CD4-positive, alpha-beta T cell treated with Interleukin-6 at 100 ng/mL for 8 hours (primary cell): ENCODE measurements at places on chromosomes 2 and 18.

DNA sequence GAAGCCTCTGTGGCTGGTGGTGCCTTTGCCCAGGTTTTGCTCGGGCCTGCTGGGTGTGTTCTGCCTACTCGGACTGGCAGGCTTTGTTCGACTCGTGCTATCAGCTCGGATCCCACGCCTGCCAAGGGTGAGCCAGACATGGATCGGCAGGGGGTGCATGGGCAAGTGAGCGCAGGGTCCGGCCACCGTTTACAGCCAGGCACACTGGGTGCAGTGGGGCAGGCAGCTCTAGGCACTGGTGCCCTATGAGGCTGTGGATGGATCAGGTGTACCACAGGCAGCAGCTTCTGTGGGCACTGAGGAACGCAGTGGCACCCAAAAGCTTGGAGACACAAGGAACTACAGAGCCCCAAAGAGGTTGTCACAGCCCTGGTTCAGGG, 25.6 kb downstream of the MARCHF7 start:
- DNase-seq: no peak

- DNase-seq: no peak
Measured at GRCh38 chr2:39568561-39569006, 97.1 kb upstream of the TMEM178A start.

DNA sequence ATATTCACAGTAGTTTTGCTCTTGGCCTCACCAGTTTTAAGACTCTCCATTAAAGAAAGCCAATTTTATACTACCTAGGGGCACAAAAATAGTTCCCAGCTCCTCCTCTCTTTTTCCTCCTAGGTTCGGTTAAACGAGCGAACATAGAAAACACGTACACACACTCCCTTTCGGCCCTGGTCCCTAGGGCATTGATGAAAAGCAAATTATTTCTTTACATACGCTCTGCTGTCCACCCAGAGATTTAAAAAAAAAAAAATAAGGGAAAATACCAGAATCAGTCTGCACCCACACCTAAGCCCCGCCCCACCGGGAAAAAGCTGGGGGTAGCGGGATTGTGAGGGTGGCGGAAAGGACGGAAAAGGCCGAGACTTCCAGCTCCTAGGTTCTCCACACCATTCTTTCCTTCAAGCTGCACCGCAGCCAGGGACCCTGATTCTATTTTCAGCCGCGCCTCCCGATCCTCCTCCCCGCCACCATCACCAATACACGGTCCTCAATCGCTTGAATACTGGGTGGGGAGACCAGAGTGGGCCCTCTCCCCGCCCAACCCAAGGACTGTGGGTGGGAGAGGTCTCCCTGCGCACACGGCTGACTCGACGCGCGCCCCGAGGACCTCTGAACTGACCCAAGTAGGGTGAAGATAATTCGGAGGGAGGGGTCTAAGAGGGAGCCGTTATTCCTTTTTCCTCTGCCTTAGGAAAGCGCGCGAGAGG, 769 bp downstream of the ATF2 start:
- peak; percentile 12 for DNase-seq

- no peak for DNase-seq
Measured at GRCh38 chr2:8534729-8535468, 147.0 kb upstream of the ID2 start.

GRCh38 chr2:68158134-68158447, 403 bp downstream of the PNO1 start:
- DNase-seq: no peak

DNA sequence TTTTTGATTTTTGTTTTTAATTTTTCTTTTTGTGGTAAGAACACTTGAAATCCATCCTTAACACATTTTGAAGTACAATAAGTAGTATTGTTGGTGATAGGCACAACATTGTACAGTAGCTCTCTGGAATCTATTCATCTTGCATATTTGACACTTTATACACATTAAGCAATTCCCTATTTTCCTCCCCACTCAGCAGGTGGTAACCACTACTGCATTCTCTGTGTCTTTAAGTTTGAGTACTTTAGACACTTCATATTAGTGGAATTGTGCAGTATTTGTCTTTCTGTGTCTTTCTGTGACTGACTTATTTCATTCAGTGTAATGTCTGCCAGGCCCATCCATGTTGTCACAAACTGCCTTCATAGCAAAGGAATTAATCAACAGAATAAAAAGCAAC, 471.7 kb upstream of the CDH20 start:
- DNase-seq: no peak

GRCh38 chr2:73717251-73717606, 19.9 kb downstream of the TPRKB start:
- no peak for DNase-seq

DNA sequence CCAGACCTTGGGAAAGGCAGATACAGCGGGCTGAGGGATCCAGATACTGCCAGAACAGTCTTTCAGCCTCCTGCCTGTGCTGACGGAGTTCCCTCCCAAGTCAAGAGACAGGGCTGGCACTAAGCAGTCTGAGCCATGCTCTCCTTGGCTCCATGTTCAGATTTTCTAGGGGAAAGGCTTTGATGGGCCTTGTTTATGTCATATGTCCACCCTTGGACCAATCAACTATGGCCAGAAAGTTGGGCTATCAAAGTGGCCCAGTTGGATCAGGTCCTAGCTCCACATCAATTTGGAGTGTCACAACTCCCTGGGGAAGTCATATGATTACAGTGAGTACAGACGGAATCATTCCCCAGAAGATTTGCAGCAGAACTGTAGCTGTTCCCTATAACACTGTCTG, 152.0 kb downstream of the GREB1L start:
- DNase-seq: no peak

DNA sequence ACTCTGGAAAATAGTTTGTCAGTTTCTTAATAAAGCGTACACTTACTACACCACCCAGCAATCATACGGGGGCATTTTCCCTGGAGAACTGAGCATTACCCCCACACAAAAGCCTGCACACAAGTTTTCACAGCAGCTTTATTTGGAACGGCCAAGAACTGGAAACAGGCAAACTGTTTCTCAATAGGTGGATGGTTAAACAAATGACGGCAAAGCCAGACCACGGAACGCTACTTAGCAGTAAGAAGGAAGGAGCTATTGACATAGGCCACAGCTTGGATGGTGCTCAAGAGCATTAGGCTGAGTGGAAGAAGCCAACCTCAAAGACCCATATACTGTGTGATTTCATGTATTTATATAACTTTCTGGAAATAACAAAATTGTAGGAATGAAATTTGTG, 9.0 kb downstream of the MALL start:
- DNase-seq: no peak

- DNase-seq: no peak
Measured at GRCh38 chr18:61917818-61918217, 25.0 kb upstream of the RNF152 start.

DNA sequence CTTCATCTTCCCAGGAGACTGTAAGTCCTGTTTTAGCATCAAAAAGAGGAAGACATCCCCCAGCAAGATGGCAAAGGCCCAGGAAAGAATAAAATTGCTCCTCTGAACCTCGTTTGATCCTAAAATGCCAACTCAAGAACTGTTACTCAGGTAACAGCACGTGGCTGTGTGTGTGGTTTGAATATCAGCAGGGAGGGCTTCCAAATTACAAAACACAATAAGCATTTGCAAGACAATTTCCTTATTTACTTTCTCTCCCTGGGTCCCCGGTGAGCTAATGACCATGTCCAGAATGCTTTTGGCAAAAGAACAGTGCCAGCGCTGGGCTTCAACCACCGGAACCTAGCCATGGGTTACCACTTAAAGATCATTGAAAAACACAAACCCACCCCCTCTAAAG, 163.6 kb downstream of the C1D start:
- no peak for DNase-seq

- DNase-seq: no peak
Measured at GRCh38 chr2:85130407-85130806, 2.8 kb upstream of the TCF7L1 start.

DNA sequence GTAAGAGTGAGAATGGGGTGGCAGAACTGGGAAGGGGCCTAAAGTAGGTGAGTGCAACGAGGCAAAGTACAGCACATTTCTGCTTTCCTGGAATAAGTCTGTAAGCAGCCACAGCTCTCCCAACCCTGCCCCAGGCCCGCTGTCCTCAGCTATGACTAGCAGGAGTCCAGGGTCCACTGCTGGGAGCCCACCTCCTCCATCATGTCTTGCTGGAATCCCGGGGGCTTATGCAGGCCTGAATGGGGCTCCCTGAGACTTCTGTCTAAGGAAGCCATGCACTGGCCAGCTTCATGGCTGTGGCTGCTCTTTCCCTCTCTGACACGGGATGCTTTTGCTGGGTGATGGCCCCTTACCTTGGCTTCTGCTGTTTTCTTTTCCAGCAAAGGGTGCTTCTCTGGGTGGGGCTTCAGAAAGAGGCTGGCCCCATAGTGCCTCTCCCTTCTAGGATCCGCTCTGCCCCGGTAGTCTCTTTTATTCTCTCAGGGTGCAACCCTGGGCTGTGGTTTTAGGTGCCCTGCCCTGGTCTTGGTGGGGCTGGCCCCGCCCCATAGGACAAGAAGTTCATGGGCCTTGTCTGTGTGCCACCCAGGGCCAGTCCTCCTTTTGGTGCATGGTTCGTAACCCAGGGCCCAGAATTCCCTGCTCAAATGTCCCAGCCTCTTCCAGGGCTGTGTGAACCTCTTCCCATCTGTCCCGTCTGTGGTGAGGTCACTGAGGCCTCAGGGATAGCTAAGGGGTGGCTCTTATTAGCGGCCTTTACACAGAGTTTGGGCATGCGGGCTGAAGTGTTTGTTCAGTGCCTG, 33.8 kb upstream of the POLE4 start:
- DNase-seq: no peak

DNA sequence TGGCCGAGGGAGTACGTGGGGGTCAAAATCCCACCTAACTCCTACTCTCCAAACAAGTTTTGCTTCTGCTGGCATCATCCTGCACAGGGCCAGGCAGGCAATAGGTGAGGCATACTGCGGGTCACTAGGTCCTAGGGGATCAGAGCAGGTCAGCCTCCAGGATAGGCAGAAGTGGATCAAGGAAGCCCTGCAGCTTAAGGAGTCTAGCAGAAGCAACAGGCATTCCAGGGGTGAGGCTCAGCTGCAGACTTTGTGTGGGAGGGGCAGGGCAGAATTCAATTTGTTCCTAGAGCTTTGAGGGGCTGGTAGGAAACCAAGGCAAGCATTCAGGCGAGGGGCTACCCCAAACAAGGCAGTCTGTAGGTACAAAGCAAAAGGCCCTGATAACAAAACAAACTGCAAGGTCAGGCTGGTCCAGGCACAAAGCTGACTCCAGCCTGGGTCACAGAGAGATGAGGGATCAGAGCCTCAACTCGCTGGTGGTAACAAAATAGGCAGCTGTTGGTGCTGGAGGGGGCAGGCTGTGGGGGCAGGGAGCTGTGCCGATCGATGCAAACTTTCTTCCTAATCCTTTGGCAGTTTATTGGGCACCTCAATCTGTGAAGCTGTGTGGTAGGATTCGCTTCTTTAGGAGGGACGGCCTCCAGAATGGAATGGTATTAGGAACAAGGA, 101.4 kb upstream of the STPG4 start:
- DNase-seq: no peak

- DNase-seq: no peak
Measured at GRCh38 chr2:165697748-165698443, 96.2 kb downstream of the GALNT3 start.

DNA sequence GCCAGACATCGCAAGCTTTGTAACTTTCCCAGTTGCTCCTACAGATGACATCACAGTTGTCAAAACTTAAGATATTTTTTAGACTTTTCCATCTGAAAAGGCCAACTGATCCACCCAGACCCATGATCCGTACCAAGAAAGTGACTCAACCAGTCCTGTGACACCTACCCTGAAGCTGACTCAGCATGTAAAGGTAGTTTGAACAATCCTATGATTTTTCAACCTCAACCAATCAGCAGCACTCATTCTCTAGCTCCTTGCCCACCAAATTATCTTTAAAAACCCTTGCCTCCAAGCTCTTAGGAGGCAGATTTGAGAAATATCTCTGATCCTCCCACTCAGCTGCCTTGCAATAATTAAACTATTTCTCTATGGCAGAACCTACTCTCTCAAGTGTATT, 1686.7 kb upstream of the LRRTM1 start:
- DNase-seq: no peak

GRCh38 chr2:20110383-20110782, 59.0 kb upstream of the LAPTM4A start:
- DNase-seq: no peak

GRCh38 chr2:103324671-103325070, 562.8 kb downstream of the TMEM182 start:
- DNase-seq: no peak

DNA sequence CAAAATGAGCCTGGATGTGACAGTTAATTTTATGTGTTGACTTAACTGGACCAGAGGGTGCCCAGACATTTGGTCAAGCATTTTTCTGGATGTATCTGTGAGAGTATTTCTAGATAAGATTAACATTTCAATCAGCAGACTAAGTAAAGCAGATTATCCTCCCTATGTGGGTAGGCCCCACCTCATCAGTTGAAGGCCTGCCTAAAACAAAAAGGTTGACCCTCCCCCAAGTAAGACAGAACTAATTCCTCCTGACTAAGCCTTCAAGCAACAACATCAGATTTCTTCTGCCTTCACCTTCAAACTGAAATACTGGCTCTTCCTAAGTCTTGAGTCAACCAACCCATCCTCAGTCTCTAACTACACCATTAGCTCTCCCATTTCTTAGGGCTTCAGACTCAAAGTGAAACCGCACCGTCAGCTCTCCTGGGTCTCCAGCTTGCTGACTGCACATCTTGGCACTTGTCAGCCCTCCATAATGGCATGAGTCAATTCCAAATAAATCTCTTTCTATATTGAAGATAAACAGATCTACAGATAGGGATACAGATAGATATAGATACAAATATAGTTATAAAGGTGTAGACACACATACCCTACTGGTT, 47.9 kb downstream of the MEMO1 start:
- no peak for DNase-seq

DNA sequence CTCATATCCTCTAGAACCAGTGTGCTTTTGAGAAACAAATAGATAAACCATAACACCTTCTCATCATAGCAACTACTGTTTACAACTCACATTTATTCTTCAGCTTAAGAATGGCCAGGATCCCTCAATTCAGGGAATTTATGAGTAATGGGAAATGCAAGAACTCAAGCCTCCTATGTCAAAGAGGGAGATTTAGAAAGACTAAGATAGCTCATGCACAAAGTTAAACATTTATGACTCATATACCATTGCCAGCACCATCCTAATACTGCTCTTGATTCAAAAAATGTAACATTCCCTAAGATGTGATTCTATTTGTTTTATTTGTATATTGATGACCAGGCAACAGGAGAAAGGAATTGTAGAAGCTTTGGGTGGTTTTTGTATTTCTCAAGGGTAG, 172.8 kb downstream of the CYP26B1 start:
- no peak for DNase-seq

DNA sequence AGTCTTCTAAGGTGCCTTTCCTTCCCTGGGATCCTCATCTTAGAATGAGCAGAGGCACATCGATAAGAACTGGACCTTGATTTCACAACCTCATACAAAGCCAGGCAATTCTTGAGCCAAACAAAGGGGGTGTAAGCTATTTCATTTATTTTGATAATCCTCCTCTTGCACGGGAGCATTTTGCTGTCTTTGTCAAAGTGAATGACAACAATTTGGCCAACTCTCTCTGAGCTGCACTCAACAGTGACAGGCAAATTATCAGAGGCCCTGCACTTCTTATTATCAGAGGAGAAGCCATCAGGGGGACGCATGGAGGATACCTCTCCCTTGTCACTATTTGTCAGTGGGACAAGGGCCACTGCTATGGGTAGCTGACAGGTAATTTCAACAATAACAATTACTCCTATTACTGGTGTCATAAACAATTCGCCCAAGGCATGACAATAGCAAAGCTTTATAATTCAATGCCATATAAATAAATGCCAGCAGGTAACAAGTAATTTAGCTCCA, 260.4 kb downstream of the MEIS1 start:
- DNase-seq: no peak

- DNase-seq: no peak
Measured at GRCh38 chr2:215790523-215791421, 222.6 kb downstream of the MREG start.

GRCh38 chr2:43110442-43110871, 115.9 kb downstream of the ZFP36L2 start:
- no peak for DNase-seq
